Urothelium cell line (cell line): ENCODE measurements at places on chromosomes 7 and 10.

DNA sequence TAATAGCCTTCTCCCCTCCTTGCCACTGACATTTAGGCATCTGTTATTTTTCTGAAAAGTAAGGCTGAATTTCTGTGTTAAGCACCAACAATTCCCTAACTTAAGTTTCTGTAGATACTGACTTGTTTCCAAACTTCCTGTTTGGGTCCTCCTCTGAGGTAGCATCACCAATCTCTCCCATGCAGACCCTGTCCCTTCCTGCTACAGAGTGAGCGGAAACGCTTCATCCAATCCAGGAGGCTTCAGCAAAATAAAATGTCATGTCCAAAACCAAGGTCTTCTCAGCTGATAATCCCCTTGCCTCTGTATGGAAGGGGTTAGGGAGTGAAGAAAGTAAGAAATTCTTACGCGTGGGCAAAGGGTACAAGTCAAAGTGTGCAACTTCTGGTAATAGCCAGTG lies 29.9 kb downstream of the XPNPEP1 start:
- DNase-seq: no peak

DNA sequence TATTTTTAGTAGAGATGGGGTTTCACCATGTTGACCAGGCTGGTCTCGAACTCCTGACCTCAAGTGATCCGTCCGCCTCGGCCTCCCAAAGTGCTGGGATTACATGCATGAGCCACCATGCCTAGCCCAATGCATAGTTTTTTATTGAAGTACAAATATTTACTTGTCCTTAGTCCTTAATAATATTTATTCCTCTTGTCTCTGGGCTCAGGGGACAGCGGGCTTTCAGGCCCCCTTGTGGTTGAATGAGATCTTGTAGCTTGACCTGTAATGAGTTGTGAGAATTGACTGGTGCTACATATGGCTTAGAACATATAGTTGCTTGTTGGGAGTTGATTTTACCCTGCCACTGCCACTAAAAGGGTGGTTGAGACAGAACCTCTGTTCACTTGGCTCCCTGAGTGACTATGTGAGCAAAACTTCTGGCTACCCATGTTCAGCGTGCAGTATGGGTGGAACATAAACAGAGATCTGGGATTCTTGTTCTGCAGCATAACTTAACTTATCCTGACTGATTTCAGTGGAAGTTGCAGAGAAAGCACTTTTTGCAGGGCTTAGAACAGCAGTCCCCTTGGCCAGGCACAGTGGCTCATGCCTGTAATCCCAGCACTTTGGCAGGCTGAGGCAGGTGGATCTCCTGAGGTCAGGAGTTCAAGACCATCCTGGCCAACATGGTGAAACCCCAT lies 14.9 kb downstream of the CCL26 start:
- DNase-seq: no peak

DNA sequence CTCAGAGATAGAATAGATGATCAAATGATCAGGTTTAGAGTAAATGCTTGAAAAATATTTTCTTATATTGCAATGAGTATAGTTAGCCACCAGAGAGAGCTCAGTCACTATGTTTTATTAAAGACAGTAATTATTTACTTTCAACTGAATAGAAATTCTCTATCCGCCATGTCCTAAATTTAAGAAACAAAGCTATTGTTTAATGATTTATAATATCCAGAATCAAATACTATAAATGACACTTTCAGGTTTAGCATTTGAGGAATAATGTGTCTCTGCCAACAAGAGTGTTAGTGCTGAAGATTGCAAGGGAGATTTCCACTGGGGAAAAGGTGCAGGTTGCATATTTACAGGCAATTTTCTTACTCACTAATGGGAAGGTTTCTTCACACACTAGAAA lies 184.7 kb downstream of the DGKB start:
- no peak for DNase-seq

- no peak for DNase-seq
Measured at GRCh38 chr7:134434701-134435100, 24.2 kb downstream of the AKR1B1 start.

DNA sequence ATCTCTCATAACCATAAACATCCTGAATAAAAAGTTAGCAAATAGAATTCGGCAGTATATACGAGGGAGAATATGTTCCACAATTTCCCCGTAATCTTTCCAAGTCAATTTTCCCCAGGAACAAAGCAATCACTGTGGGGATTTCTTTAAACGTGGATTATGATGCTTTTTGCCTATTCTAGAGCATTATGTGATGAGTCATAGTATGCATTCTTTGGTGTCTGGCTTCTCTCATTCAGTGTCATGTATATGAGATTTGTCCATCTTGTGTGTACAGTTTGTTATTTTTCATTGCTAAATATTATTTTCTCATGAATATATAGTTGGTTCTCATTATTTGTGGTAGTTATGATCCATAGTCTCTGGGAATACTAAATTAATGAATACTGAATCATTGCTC lies 9.9 kb upstream of the OR9A4 start:
- DNase-seq: no peak

GRCh38 chr7:13846386-13846785 lies 143.1 kb downstream of the ETV1 start:
- DNase-seq: no peak

GRCh38 chr10:75101416-75102251 lies 9.8 kb upstream of the SAMD8 start:
- no peak for DNase-seq

DNA sequence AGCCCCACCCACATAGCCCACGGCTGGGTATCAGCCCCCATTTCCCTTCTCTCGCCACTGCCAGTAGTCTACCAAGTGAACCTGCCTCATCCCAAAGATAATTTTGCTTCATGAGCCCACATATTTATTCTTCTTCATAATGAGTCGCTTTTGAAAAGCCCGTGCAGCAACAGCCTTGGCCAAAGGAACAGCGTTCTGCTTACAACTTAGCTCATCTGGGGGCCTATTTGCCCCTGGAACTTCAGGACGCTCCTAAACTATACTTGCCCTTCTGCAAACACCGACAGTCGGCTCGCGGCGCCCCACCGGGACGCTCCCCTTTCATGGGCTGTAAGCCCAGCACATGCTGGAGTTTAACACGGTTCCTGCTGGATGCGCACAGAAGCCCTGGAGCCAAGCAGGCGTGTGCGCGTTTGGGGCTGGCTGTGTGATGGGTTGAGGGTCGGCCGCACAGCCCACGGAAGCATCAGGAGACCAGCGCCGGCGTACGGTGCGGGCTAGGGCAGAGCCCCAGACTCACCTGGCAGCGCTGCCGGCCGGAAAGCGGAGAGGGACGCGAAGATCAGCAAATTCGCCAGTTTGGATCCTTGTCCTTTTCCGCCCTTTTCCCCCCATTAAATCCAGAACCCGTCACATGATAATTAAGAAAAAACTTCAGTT lies 370 bp downstream of the TMEM60 start:
- no peak for DNase-seq

DNA sequence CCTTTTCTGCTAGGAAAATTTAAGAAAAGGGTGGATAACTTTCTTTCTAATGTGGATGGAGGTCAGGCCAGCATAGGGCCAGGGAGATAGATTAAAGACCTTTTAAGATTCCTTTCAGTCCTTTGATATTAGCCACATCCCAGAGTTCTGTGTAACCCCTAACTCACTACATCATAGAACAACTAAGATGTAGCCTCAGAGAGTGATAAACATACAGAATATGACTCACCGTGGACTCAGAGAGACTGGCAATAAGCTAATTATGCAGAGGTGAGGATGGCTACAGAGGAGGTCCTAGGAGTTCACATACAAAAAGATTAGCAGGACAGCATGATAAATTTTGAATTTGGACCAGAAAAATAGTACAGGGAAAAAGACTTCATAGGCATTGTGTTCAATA lies 141.0 kb downstream of the AOAH start:
- DNase-seq: no peak

DNA sequence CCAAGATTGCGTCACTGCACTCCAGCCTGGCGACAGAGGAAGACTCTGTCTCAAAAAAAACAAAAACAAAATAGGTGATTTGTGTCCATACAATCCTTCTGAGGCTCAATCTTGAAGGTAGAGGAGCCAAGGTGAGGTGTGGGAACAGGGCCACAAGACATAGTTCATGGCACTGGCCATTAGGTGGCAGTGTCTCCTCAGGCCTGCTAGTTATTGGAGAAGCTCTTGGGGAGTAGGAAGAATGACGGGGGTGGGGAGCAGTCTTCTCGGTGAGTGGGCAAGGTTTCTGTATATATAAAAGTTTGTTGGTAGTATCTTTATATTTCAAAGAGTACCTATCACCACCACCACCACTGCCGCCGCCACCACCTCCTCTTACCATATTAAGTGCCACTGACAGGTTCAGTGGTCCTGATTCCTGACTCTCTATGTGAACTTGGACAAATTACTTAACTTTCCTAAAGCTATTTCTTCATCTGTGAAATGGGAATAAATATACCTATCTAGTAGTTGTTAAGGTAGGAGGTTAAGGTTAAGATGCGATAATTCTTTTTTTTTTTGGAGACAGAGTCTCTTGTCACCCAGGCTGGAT lies 24.0 kb downstream of the CCSER2 start:
- peak; percentile 57 for DNase-seq

- DNase-seq: no peak
Measured at GRCh38 chr10:21889477-21890275, 113.9 kb downstream of the DNAJC1 start.

DNA sequence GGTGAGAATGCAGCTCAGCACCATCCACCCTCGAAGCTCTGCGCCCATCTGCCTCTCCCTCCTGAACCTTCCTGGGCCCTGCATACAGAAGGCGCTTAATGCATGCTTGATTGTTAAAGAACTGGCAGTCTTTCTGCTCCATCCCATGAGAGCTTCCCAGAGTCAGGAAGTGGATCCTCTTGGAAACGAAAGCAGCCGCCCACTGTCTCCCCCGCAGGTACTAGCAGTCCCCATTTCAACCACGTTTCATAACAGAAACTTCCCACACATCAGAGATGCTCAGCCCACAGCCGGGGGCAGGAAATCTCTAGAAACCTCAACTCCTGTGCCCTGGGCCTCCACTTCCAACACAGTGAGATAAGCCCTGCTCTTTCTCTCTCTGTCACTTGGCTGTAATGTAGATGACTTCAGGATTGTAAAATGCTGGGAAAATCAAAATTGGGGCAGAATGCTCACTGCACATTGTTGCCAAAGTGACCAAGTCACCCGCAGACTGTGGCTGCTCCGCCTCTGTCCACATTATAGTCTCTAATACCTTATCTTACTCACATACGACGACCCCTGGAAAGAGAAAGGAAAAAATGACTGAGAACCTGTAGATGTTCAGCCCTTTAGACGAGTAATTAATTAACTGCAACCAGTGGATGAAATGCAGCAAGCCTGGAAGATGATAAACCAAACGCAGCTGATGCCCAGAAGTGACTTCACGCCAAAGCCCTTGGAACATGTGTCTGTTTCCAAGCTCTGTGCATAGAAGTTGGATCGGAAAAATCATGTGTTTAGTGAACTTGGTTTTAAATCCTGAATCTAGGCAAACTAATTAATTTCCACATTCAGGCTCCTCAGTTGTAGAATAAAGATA lies 28.5 kb downstream of the GSDME start:
- no peak for DNase-seq

DNA sequence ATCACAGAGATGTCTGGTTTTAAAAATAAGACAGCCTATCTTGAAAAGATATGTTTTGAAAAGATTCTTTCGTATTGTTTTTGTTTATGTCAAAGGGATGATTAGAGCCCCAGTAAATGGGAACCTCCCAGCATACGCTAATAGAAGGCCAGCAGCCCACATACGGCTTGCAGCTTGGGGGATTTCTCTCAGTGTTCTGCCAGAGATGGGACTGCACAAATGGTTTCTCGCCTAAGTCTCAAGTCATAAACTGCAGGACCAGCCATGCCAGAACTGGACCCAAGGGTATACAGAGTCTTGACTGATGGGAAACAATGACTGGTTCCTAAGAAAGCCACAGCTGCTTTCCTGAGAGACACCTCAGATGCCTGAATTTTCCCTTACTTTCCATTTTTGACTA lies 306.9 kb upstream of the DGKB start:
- DNase-seq: no peak

DNA sequence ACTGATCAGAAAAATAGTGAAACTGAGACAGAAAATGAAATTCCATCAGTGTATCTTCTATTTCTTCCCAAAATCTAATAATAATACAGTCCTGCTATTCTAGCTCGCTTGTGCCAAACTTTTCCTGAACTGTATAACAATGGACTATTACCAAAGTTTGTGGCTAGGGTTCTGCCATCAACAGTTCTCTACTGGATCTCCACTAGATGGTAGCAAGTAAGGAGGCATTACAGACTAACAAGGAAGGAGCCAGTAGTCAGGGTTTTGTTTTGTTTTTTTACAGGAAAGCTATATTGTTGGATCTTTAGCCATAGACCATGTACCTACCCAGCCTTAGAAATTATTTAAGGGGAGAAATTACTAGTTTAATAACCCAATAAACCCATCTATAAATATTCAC lies 10.8 kb downstream of the MTERF1 start:
- no peak for DNase-seq

- peak; percentile 70 for DNase-seq
Measured at GRCh38 chr7:4774658-4775249, 669 bp upstream of the AP5Z1 start.

- no peak for DNase-seq
Measured at GRCh38 chr7:43071604-43072003, 40.8 kb upstream of the HECW1 start.

DNA sequence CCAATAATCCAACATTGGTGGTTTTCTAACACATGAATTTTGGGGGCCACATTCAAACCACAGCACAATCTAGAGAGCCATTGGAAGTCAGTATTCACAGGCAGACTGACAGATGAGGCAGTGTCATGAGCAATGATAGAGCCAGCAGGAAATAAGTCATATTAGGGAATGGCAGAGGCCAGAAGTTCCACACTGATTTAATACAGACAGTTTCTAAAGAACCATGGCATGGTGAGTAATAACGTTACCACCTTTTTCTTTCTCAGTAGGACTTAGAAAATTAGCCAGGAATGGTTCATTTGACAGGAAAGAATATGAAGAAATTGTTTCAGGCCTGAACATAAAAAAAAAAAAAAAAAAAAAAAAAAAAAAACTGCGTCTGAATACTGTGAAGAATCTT lies 210.3 kb downstream of the GPAM start:
- peak; percentile 6 for DNase-seq

- no peak for DNase-seq
Measured at GRCh38 chr10:132860532-132860931, 74.6 kb upstream of the NKX6-2 start.

- no peak for DNase-seq
Measured at GRCh38 chr10:14116837-14117236, 213.9 kb downstream of the FRMD4A start.

DNA sequence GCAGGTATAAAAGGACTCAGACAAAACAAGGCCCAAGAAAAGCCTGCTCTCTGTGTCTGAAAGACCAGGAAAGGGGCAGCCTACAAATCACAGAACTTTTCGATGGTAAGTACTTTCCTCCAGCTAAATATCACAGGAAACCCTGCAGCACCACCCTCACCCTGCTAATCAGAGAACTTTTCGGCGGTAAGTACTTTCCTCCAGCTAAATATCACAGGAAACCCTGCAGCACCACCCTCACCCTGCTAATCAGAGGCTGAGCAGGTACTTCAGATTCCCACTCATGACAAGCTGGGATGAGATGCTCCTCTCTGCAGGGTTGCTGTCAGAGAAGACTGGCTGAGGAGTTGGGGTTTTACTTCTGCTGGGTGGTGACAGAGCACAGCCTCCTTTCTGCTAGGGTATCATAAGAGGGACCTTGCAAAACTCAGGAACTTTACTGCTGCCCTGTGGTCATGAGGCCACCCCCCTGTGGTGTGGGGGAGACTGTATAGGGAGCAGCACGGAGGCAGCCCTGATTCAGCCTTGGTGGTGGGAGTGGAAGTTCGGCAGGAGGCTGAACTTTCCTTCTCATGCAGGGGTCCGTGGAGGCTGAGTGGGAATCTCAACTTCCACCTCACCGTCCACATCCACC lies 7.2 kb downstream of the WDR37 start:
- no peak for DNase-seq
